ENCODE measurements at places on chromosomes 12 and 14.

- DNase-seq, result no peak
Observed at GRCh38 chr12:64756376-64756775, 2.8 kb downstream of the GNS start.

DNA sequence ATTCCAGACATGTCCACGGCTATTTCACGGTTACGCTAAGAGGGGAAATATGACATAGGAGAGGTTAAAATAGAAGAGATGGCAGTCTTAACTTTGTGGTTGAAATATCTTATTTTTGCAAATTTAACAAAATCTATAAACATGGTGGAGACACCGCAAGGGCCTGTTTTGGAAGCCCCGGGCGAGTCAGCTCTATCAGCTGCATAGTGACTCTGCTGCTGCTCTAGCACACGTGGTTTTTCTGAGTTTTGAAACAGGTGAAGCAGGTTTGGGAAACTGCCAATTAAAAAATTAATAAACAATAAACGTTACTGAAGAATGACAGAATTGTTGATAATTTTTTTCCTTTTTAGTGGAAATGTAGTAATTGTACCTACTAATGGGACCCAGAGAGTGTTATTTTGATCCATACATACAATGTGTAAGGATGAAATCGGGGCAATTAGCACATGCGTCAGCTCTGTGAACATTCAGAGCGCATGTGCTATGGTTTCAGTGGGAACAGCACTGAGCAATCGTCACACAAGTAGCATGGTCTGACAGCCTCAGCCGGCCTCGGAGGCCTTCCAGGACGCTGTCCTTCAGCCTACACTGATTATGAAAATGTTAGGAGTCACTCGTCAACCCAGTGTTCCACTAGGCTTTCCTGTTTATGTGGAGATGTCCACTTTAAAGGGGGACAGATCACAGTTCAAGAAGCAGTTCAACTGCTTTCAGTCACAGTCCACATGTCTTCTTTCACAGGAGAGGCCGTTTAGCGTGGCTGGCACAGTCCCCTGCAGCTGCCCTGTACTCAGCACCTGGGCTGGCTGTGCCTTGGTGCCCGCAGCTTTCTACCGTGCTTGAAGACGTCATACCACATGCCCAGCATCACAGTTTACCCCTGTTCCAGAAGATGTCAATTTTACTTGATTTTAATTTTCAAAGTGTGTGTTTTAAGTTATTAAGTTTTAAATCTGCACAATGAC is 51.8 kb downstream of the MOK start:
- no peak for DNase-seq

DNA sequence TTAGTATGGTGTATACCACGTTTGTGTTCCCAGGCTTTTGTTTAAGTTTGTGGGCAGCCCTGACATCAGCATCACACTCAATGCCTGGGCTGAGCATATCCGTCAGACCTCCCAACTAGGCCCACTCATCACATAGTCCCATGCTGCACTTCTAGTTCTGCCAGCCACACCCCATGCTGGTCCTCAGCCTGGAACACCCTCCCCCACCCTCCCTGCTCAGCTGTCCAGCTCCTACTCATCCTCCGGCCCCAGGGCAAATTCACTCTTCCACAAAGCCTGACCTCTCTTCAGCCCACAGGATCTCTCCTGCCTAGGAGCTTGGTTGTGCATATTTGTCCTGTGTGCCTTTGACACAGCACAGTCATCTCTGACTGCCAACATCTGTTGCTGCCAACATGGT is 3.9 kb upstream of the ENDOU start:
- DNase-seq, result no peak

DNA sequence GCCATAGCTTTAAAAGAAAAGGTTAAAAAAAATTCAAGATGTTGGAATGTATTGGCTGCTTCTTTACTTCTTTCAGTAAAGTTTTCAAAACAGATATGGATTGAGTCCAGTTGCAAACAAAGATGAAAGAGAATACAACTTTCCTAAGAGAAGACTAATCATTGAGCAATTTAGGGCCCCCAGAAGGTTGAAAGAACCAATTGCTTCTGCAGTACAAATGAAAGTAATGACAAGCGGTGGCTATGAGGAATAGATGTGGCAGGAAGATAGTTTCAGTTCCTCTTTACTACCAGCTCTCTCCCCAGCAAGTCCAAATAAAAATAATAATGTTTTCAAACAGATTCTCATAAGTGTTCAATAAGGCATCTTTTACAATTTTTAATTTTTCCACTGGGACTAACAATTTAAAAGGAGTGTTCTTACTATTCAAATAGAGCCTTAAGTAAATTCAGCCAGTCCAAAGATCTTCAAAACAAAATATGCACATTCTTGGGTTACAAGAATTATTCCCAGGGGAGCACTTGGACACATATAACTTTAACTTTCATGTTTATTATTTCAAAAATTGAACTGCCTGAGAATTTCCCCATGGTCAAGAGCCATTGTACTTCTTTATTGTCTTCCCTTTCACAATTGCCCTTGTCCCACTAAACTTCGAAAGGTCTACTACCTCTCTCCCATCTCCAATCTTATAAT is 62.3 kb upstream of the PPP1R12A start:
- no peak for DNase-seq

- no peak for DNase-seq
Observed at GRCh38 chr14:39857376-39858055, 425.3 kb upstream of the FBXO33 start.

DNA sequence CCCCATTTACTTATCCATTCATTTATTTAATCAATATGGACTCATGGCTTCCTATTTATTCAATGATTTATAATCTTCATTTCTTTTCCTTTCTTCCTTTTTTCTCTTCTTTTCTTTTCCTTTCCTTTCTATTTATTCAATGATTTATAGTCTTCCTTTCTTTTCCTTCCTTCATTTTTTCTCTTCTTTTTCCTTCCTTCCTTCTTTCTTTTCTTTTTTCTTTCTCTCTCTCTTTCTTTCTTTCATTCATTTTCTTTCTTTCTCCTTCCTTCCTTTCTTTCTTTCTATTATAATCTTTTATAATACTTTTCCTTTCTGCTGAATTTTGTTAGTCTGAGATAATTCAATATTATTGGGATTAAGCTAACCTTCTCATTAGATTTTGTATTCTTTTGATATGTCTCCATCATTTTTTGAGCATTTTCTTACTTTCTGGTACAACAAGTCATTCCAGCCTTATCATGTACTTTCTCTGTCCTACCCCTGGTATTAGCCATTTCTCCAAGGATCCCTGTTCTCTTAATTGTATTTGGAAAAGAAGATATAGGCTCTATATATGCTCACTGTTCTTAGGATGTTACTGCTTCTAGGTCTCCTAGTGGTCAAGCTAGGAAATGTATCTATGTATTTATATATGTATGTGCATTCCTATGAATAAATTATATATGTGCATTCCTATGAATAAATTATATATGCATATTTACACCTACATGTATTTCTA is 12.1 kb downstream of the LACRT start:
- no peak for DNase-seq

DNA sequence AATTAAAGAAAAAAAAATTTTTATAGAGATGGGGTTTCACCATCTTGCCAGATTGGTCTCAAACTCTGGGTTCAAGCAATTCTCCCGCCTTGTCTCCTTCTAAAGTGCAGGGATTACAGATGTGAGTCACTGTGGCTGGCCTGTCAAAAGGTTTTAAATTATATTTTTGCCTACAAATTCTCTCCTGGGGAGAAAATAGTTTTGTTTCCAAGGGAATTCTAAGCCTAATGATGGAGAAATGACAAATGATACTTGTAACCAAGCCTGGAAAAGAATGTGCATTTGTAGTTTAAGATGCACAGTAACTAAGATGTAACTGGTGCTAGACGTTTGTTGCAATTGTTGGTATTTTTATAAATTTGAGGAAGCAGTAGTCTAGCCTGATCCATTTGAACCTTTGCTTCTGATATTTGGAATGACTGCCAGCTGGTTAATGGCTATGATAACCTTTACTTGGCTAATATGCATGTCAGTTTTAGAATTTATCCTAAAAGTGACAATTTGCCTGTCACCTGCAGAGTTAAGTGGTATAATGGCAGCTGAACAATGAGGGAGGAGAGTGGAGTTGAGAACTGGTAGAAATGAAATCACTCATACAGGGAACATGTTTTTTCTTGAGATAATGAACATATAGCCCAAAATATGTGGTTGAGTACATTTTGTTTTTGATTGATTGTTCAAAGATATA is 148.0 kb downstream of the FUT8 start:
- DNase-seq, result no peak

DNA sequence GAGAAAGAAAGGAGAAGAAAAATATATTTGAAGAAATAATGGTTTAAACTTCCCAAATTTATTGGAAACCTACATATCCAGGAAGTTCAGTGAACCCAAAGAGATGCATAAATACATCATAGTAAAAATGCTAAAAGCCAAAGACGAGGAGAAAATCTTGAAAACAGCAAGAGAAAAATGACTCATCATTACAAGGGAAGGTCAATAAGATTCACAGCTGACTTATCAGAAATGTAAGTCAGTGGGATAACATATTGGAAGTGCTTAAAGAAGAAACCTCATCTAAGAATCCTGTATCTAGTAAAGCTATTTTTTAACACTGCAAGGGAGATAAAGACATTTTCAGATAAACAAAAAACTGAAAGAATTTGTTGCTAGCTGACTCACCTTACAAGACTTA is 19.9 kb downstream of the RIC8B start:
- no peak for DNase-seq

GRCh38 chr12:2009623-2010022 is 5.4 kb upstream of the DCP1B start:
- DNase-seq, result no peak

DNA sequence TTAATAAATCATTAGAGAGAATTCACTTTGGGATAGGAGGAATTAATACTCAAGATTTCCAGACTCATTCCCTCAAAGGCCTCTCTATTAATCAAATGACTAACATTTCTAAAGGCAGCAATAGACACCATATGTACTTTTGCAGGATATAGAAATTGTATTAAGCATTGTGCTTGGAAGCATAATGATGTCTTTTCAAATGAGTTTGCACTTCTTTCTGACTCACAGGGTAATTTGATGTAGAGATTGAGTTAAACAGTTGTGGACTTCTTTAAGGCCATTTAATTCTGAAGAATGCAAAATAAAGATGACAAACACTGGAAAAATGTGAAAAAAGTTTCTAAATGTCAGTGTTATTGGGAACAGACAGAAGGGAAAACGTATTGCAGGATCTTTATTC is 63.4 kb upstream of the CSRP2 start:
- DNase-seq, result no peak

Data from NCI-H187 treated with DMSO at 0.1 percent for 48 hours (cell line).